ENCODE measurements at places on chromosomes 3 and 15. TPM values are rescaled to one million over a fixed set of nuclear protein-coding genes. Genes with fewer than 3 reads are reported as not detected.

The CLSTN2 gene
- total RNA-seq, result 0.04 TPM

The SLC9C1 gene
- total RNA-seq, result not detected

The SKOR1 gene
- total RNA-seq, result not detected

The CEP19 gene
- total RNA-seq, result 3.1 TPM

The CHRM5 gene
- 0.06 TPM for total RNA-seq

The MESP2 gene
- total RNA-seq, result 0.52 TPM

The PLCL2 gene
- total RNA-seq, result 3.9 TPM

All from A549 treated with AZD2906 at 1 μM for 4 hours (cell line).